ENCODE measurements at places on chromosomes 4 and X.
A peak's percentile ranks its signal among the peaks of the same experiment; 100 is the strongest.

- no peak for DNase-seq
Measured at GRCh38 chr4:20075248-20075871, 176.3 kb upstream of the SLIT2 start.

DNA sequence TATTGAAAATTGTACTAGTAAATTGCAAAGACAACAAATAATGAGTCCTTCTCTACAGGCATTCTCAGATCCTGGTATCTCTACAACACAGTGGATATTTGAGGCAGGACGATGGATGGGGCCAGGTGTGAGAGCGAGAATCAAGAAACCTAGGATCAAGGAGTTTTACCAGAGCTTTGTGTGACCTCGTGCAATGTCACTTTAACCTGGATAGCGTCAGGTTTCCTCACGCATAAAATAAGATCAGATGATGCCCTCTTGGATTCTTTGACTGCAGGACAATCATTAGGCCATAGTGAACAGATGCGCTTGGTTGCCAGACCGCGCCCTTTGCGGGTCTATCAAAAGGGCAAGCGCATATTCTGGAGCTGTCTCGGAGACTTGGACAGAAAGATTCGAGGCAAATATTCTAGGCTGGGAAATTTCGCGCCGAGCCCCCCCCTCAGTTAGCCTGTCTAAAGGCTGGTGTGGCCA, 66.6 kb downstream of the FBXO8 start:
- no peak for DNase-seq

DNA sequence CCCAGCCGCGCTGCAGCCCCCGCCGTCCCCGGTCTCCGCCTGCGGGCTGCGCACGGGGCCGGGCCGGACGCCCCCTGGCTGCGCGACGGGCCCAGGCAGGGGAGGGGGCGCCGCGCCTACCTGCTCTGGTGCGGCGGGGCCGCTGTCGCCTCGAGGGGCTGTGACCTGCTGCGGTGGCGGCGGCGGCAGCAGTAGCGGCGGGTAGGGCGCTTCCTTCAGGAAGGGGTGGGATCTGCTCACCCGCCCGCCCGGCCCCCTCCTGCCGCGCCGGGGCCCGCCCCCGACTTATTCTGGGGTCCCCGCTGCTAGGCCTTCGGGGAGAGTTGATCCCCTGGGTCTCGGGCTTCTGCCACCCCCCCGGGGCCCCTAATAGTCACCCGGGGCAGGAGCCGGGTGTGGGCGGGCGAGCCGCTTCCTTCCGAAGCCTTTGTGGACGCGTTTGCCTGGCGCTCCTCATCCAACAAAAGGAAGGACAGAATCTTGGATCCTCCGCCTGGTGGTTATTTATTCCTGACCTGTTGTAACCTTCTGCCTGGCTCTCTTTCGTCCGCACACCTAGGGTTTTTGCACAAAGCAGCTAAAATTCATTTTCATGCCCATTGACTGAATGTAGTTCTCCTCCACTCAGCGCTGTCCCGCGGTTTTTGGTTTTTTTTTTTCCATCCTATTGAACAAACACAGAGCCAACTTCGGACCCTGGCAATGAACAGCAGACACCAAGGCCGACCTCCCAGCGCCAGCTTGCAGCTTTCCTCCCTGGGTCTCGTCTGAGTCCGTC, at the start of gene TMEM150C:
TMEM150C (minus strand) TSS at position 203 of the 778 bp plus-strand sequence. CDS start 57,331 bp downstream, outside the sequence.
- peak; percentile 24 for DNase-seq

GRCh38 chr4:174828845-174829701, at the start of gene GLRA3:
TSS of gene GLRA3 (minus strand) at chr4:174829247. CDS start at chr4:174828811, 436 bp downstream.
- DNase-seq: peak; percentile 14

DNA sequence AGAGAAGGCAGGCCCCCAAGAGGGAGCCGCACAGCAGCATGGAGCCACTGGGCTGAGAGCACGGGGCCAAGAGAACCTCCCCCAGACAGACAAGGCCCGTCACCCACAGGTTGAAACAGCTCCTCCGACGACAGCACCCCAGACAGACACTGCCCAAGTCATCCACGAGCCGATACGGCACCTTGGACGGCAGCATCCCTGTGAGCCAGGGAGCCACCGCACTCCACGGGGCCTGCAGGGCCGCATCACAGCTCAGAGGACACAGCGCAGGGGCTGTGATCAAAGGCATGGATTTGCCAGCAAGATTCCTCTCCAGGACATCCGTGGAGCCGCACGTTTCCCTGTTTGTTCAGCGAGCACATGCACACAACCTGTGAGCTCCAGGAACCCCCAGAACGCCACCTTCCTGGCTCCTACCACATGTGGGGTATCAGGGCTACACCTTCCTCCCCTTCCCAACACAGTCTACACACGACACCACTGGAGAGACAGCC, 3.9 kb downstream of the CTBP1 start:
- DNase-seq: no peak

DNA sequence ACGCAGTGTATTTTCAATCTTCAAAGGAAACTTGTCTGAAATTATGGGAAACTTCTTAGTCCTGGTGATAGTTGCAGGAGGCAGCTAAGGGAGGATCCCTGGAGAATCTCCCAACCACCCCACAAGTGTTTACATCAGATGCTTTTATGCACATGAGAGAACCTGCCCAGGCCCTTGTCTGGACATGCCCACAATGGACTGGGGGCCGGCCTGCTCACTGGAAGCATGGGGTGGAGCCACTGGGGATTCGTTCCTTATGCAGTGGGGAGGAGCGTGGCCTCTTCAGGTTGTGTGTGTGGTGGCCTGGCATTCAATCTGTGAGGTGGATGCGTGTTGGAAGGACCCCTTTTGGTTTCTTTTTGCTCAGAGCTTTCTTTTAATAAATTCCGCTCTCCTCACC, 398.7 kb upstream of the PPP1R2C start:
- no peak for DNase-seq
